ENCODE measurements at places on chromosomes 5 and 9. TPM values are rescaled to one million over a fixed set of nuclear protein-coding genes. Genes with fewer than 3 reads are reported as not detected.

Gene WDR55
- 19.6 TPM for polyA plus RNA-seq

DNA sequence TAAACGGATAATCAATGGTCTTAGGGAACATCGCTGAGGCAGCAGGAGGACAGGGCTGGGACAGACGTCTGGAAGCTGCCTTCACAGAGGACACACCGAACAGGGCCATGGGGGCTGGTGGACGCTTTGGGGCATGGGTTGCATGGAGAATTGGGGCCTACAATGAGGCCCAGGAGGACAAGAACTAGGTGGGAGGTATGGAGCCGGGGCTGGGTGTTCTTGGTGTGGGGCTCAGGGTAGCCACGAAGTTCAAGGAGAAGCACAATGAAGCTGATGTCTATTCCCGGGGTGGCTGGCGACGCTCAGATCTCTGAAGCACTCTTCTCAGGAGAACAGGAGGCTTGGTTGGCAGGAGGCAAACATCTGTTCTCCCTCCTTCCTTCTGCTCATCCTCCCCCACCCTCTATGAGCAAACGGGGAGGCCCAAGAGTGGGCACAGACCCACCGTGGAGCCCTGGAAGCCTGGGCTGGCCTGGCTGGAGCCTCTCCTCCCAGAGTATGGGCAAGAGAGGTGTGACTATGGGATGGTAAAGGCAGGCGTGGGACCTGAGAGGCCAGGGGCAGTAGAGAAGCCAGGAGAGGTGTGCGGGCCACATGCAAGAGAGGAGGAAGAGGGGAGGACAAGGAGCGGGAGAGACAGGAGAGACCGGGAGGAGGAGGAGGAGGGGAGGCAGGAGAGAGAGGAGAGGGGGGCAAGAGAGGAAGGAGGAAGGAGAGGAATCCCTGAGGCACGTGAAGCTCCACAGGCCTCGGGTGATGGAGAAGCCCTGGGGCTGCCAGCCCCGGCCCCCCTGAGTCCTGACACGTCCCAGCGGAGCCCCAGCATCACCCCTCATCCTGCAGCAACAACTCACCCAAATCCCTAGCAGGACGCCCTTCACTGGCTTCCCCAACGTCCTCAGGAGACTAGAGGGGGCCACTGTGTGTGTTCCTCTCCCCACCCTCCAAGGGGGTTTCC is 159.1 kb downstream of the OLFM1 start:
- no peak for DNase-seq

DNA sequence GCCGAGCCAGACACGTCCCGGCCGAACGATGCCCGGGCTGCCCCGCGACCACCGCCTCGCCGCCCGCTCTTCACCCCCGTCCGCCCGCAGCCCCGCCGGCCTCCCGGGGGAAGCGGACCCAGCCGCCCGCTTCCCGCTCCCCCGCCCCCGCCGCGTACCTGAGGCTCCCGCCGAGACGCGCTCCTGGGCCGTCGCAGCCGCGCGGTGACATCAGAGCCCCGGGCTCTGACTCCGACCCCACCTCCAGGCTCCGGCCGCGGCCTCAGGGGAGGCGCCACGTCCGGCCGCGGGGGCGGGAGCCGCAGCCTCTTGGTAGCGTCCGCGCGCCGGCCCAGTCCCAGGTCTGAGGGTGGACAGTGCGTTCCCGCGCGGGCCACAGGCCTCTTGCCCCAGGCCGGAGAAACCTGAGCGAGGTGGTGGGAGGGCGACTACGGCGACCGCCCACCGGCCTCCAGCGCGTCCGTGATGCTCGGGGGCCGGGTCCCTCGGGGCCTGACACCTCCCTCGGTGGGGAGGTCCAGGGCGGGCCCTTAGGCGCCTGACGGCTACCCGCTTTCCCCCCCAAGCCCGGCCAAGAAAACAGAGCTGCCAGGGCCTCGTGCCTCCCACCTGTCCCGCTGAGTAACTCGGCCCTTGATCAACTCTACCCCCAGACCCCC is at the start of gene SHROOM1:
TSS of gene SHROOM1 (minus strand) at position 212 of the 659 bp plus-strand sequence. CDS start 4,507 bp downstream, outside the sequence.
- DNase-seq, result no peak

DNA sequence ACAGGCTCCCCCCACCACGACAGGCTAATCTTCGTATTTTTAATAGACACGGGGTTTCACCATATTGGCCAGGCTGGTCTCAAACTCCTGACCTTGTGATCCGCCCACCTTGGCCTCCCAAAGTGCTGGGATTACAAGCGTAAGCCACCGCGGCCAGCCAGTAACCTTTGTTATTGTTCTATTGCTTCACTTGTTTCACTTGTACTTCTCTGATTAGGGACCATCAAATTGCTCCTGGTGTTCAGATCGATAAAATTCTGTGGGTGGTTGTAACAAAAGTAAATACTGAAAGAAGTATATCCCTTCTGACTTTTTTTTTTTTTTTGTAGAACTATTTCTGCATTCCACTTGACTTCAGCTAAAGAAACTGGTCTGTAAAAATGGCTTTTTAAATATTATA is 445.5 kb upstream of the CDH10 start:
- no peak for DNase-seq

Gene STPG3
- 1.5 TPM for polyA plus RNA-seq

Gene GLDC
- 22.4 TPM for polyA plus RNA-seq
